ENCODE measurements at places on chromosomes 3 and 15.

- peak; percentile 46 for DNase-seq
Measured at GRCh38 chr15:44738340-44738984, 2.1 kb downstream of the TRIM69 start.

GRCh38 chr15:39789736-39790135 lies 7.1 kb upstream of the FSIP1 start:
- no peak for DNase-seq

- no peak for DNase-seq
Measured at GRCh38 chr3:178947738-178948137, 123.9 kb downstream of the ZMAT3 start.

DNA sequence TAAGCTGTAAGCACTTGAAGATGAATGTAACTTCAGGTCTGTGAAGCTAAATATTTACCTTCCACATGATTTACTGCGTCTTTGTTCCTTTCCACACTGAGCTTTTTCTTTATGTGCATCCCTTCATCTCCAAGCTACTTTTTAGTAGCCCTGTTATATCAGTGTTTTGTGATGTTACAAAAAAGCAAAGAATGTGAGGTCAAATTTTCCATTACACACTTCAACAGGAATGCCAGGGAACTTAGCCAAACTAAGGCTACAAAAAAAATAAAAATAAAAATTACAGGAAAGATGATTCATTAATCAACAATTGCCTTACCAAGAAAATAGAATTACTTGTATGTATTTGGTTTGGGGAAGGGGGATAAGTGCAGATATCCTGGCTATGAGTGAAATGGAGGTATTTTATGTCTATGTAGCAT lies 73.0 kb downstream of the FILIP1L start:
- DNase-seq = no peak

- DNase-seq = no peak
Measured at GRCh38 chr3:129502641-129503408, 25.6 kb upstream of the RHO start.

DNA sequence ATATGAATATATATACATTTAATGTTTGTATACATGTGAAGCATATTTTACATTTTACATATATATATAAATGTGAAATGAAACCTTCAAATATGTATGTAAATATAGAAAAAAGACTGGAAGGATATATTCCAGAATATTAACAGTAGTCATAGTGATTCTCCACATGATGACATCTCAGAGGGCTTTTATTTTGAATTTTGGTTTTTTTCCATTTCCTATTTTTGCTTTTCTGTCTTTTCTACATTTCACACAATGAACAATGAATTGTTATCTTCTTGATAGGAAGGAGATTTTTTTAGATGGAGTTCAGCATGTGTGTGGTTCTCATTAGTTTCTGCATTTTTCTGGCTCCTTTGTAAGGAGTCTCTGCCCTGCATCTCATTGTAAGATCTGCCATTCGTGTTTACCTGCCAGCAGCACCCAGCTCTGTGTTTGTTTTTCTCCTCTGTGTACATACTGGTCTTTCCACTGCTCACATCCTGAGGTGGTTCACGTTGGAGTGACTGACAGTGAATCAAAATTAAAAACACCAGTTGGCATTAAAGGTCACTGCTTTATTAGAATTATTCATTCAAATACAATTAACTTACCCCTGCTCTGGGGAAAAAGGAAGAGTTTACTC lies 425.3 kb upstream of the MDFIC2 start:
- DNase-seq = peak; percentile 83

DNA sequence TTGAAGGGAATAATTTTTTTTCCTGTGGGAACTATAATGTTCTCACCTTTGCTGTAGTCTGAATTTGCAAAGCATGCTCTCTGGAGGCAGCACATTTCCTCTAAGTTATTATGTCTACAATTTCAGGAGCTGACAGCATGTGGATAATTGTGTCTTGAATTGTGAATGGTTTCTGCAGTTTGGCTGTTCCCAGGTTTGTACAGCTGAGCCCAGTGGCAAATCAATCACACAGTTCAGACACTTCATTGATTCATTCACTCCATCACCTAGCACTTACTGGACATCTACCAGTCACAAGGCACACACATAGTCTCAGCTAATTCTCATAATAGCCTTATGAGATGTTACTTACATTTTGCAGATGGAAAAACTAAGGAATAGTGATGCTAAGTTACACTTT lies 219.0 kb upstream of the ROPN1 start:
- DNase-seq = no peak

DNA sequence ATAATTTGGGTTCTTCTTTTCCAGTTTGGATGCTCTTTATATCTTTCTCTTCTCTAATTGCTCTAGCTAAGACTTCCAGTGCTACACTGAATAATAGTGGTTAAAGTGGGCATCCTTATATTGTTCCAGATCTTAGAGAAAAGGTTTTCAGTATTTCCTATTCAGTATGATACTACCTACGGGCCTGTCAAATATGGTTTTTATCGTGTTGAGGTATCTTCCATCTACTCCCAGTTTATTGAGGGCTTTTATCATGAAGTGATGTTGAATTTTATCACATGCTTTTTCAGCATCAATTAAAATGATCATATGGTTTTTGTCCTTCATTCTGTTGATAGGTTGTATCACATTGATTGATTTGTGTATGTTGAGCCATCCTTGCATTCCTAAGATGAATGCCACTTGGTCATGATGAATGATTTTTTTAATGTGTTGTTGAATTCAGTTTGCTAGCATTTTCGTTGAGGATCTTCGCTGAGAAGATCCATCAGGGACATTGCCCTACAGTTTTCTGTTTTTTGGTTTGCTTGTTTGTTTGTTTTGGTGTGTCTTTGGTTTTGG lies 3.0 kb upstream of the LRRC34 start:
- no peak for DNase-seq

- DNase-seq = no peak
Measured at GRCh38 chr15:70491201-70491621, 272.1 kb downstream of the UACA start.

DNA sequence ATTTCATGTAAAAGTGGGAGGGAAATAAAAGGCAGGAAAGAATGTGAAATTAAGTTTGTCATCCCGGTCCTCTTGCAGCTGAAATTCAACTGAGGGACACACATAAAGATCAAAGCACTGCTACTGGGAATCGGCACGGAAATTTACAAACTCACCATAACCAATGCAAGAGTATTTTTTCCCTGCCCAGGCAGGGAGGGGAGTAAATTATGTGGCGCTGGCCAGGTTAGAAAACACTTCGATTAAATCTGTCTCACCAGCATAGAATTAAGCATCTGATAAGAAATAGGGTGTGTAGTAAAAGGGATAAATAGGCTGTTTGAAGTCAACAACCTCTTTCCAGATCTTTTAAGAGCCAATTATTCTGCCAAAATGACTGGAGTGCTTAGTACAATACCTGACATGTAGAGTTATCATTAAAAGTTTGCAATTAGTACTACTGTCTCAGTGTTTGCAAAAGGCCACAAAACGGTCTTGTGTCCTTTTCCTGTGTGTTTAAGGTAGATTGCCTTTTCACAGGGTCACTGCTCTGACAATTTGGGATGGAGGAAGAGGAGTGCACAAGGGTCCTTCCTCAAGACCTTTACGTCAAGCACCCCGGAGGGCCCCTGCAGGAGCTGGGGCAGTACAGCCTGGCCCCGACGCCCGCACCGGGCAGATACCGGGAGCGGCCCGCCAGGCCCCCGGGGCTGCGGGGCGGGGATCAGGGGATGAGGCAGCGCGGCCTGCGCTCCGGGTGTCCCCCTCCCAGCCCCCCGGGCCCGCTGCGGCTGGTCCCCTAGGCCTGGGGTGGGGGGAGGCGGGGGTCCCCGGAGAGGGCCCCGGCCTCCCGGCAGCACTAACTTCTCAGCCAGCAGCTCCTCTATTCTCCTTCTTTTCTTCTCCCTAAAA lies 651 bp downstream of the UBA3 start:
- no peak for DNase-seq

DNA sequence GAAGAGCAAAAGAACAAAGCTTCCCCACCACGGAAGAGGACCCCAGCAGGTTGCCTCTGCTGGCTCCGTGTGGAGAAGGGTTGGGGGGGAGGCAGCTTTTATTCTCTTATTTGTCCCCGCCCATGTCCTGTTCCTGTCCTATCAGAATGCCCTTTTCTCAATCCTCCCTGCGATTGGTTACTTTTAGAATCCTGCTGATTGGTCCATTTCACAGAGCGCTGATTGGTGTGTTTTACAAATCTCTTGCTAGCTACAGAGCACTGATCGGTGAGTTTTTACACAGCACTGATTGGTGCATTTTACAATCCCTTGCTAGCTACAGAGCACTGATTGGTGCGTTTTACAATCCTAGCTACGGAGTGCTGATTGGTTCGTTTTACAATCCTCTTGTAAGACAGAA lies 100.6 kb upstream of the KLF13 start:
- no peak for DNase-seq

DNA sequence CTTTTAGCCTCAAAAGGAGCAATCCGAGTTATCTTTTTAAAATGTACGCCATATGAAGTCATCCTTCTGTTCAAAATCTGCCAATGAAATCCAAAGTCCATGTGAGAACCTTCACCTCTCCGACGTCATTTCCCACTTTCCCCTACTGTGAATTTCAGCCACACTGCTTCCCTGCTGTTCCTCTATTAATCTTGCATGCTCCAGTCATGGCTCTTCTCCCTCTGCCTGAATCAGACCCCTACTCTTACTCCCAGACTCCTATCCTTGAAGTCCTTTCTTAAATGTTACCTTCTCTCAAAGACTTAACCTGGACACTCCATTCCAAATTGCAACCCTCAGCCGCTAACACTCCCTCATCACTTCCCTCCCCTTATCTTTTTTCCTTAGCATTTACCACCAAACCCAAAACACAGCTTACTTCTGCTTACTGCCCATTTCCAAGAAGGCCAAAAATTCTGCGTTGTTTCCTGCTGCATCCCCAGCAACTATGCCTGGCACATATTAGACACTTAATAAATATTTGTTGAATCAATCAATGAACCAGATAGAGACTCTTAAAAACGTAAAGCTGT lies 1.2 kb downstream of the NKIRAS1 start:
- peak; percentile 17 for DNase-seq

- peak; percentile 6 for DNase-seq
Measured at GRCh38 chr15:66774001-66774814, 72.2 kb downstream of the SMAD6 start.

DNA sequence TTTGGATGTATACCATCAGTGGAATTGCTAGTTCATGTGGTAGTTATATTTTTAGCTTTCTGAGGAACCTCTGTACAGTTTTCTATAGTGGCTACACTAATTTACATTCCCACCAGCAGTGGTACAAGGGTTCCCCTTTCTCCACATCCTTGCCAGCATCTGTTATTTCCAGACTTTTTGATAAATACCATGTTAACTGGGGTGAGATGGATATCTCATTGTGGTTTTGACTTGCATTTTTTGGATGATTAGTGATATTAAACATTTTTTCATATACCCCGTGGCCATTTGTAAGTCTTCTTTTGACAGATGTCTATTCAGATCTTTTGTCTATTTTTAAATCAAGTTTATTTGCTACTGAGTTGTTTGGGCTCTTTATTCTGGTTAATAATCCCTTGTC lies 455.6 kb upstream of the RARB start:
- no peak for DNase-seq

- no peak for DNase-seq
Measured at GRCh38 chr3:122916084-122916483, 111.5 kb downstream of the SEMA5B start.

- no peak for DNase-seq
Measured at GRCh38 chr3:196981657-196982056, 13.0 kb upstream of the PIGZ start.

DNA sequence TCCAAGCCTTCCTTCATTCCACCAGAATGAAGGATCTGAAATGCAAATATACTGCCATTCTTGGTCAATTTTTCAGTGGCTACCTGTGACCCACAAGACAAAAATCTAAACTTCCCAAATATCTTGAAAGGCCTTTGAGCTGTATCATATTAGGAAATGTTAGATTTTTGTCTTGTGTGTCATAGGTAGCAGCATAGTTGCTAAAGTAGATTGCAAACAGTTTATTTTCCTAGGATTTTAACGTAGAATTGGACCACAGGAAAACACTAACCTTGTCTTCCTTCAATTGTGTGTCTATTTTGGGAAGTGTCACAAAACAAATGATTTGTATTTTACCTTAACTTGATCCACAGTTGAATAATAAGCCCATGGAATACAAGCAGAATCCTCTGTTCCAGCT lies 42.4 kb downstream of the CP start:
- no peak for DNase-seq

GRCh38 chr3:146164071-146164470 lies 3.1 kb upstream of the PLOD2 start:
- no peak for DNase-seq

DNA sequence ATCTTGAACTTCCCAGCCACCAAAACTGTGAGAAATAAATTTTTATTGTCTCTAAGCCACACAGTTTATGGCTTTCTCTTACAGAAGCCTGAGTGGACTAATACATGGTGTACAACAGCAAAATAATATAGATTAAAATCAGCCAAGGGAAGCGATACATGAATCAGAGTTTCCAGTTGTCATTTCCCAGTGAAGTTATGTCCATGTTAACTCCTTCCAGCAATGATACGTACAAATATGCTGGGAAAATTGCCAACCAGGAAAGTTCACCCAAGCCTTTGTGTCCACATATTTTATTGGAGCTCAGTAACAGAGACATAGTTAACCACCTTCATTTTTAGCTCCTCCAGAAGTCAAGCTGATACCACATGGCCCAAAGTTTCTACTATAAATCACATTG lies 280.9 kb upstream of the KCNMB2 start:
- DNase-seq = no peak

GRCh38 chr3:181329024-181329423 lies 339.5 kb upstream of the DNAJC19 start:
- peak; percentile 56 for DNase-seq

- no peak for DNase-seq
Measured at GRCh38 chr15:69132977-69133861, 27.2 kb upstream of the GLCE start.

- no peak for DNase-seq
Measured at GRCh38 chr15:25703726-25704125, 159.4 kb downstream of the ATP10A start.

DNA sequence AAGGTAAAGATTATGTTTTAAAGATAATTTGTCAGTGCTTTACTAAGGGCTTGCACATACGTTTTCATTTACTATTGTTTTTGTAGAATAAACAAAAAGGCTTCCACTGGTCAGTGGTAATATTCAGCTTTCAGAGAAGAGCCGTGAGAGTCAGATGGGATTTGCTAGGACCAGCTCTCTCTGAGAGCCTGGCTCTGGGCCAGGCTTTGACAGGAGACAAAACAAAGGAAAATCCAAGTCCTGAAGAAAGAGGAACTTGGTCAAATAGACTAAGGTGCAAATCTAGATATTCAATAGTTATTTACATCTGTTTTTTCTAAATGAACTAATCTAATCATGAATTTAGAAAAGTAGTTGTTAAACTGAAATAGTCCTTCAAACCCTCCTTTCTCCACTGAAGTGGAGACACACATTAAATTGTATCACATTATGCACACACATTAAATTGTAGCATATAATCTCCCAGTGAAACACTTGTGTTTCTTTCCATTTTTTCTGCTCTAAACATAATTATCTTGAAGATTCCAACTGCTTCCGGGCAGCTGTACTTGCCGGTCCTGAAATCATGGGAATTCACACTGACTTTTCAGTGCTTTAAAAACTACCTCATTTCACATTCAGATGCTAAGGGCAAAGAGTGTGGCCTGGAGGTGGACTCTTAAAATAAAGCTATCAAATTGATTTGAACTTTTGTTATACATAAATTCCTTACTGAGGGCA lies 55.1 kb upstream of the FILIP1L start:
- DNase-seq = no peak
